Gastrocnemius medialis (tissue), 4 donors: ENCODE measurements at places on chromosomes 11 and 22. TPM values are rescaled to one million over a fixed set of nuclear protein-coding genes. Genes with fewer than 3 reads are reported as not detected.

The DCHS1 gene
- 2.9 TPM for total RNA-seq

The LYVE1 gene
- 21.8 TPM for total RNA-seq

The PICK1 gene
- total RNA-seq = 63.8 TPM

DNA sequence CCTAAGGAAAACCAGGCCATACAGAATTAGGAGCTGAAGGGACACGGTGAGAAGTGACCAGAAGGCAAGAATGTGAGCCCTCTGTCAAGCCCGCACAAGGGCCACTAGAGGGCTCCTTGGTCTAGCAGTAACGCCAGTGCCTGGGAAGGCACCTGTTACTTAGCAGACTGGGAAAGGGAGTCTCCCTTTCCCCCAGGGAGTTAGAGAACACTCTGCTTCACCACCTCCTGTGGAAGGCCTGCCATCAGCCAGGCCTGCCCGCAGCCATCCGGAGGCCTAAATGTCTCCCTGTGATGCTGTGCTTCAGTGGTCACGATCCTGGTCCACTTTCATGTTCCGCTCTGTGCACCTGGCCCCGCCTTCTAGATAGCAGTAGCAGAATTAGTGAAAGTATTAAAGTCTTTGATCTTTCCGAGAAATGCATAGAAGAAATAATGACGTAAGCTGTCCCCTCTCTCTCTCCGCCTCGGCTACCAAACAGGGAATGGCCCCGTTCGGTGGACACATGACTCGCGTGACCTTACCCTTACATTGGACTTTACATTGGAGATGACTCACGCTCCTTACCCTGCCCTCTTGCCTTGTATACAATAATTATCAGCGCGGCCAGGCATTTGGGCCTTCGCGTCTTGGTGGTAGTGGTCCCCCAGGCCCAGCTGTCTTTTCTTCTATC is 10.7 kb upstream of the GSTP1 start:
- no peak overlapping the region for H3K27ac ChIP-seq
- H3K4me1 ChIP-seq = no peaks in the 10 kb centered on the region
- no peaks in the 10 kb centered on the region for H3K27me3 ChIP-seq
- peak; percentile 37 for DNase-seq

DNA sequence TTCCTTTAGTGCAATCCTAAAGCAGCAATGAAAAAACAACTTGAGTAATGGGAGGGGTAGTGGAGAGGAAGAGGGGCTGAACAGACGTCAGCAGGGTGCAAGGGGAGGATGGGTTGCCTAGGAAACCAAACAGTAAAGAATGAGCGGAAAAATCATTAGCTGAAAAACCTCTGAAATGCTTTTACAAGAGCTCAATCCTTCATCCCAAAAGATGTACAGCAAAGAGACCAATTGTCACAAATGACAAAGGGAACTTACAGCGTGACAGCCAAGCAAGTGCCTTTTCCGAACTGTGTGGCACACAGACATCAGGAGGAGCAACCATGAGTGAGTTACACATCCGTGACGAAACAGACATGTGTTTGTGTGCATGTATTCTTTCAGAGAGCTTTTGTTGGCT is 104.6 kb downstream of the SIK3 start:
- no peak for DNase-seq
- H3K4me1 ChIP-seq = peaks cover 36% of the 10 kb centered on the region
- H3K36me3 ChIP-seq = no peaks in the 10 kb centered on the region
- no peak overlapping the region for H3K4me3 ChIP-seq

GRCh38 chr11:122375687-122376399 is 259.8 kb upstream of the BLID start:
- H3K36me3 ChIP-seq = no peaks in the 10 kb centered on the region
- no peak overlapping the region for H3K4me3 ChIP-seq
- no peaks in the 10 kb centered on the region for H3K4me1 ChIP-seq
- DNase-seq = no peak
- no peaks in the 10 kb centered on the region for H3K27me3 ChIP-seq
- no peak overlapping the region for H3K27ac ChIP-seq

DNA sequence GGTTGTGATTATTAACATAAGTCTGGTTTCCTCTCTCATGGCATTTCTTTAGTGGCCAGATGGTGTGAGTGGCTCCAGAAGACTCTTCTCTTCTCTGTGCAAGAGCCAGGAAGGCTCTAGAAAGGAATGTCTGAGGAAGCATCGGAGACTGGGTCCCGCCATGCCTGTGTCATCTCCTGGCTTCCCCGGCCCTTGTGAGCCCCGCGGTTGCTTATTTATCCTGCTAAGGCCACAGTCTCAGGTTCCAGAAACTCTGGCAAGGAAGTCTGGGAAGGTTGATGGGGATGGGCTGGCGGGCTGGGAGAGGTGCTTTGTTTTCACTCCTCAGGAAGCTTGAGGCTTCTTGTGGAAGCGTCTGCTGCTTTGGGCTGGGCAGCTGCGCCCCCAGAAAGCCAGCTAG is 18.9 kb downstream of the BCR start:
- no peaks in the 10 kb centered on the region for H3K36me3 ChIP-seq
- H3K27ac ChIP-seq = no peak overlapping the region
- peaks cover 8% of the 10 kb centered on the region for H3K4me1 ChIP-seq
- no peak overlapping the region for H3K4me3 ChIP-seq
- DNase-seq = no peak

The TSGA10IP gene
- total RNA-seq = not detected

The ANGPTL5 gene
- total RNA-seq = not detected
